Activated T-helper 1 cell treated with Interleukin-2 at 50 U/mL for 16 hours (primary cell): ENCODE measurements at places on chromosomes 1 and 21.

- no peak for DNase-seq
Observed at GRCh38 chr21:45029298-45029947, 45.0 kb upstream of the ADARB1 start.

GRCh38 chr1:160401487-160401805, 1.1 kb downstream of the VANGL2 start:
- DNase-seq: no peak

GRCh38 chr1:47443530-47444296, 5.9 kb downstream of the FOXD2 start:
- no peak for DNase-seq

DNA sequence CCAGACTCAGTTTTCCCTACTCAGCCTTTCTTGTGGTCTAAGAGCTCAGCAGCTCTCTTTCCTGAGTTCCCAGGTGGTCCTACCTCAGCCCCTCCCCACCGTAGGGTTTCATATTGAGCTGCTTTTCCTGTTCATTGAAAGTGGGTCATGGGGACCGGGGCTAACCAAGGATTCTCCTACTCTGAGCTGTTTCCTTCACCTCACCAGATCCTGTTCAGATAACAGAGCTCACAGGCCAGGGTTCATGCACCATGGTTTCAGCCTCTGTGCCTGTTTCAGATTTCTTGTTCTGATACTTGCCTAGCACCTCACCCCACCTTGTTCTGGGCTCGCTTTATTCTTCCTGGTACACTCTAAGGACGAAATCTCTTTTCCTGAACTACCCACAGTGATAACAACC, 8.5 kb downstream of the UBQLN4 start:
- no peak for DNase-seq

- DNase-seq: no peak
Observed at GRCh38 chr1:25754470-25755181, 45.4 kb upstream of the SELENON start.

DNA sequence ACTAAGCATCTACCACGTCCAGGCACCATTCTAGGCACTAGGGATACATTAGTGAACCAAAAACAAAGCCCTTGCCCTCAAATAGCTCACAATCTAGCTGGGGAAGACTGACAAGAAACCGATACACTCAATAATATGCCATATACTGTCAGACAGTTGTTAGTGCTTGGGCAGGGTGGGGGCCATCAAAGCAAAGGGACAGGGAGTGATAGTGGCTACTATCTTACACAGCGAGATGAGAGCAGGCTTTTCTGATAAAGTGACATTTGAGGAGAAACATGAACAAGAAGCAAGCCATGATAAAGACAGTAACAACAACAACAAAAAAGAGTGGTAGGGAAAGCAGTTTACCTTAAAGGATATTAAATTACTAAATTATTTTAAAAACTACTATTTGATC, 41.1 kb downstream of the ERO1B start:
- DNase-seq: no peak

- DNase-seq: no peak
Observed at GRCh38 chr1:167126811-167127210, 32.9 kb downstream of the STYXL2 start.

DNA sequence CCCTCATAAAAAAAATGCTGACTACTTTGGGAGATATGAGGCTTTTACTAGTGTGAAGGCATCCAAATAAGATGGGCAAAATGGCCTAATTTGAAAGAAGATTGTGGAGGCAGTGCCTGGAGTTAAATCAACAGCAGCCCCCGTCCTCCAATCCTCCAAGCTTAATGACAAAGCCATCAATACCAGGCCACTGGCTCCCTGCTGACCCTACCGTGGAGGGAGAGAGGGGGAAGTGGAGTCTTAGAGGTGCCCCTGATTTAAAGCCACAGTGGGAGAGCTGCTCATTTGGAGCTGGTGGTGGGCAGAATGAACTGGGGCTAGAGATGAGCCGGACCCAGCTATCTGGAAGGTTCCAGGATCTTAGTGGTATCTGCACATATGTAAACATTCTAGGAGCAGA, 24.3 kb upstream of the KNCN start:
- no peak for DNase-seq

GRCh38 chr1:61090546-61091202, 8.3 kb downstream of the NFIA start:
- DNase-seq: no peak

GRCh38 chr1:224644553-224645154, 28.5 kb downstream of the CNIH3 start:
- DNase-seq: peak; percentile 15

GRCh38 chr1:3996846-3997705, 97.0 kb upstream of the C1orf174 start:
- DNase-seq: no peak

GRCh38 chr1:101154547-101154946, 82.3 kb upstream of the S1PR1 start:
- no peak for DNase-seq

DNA sequence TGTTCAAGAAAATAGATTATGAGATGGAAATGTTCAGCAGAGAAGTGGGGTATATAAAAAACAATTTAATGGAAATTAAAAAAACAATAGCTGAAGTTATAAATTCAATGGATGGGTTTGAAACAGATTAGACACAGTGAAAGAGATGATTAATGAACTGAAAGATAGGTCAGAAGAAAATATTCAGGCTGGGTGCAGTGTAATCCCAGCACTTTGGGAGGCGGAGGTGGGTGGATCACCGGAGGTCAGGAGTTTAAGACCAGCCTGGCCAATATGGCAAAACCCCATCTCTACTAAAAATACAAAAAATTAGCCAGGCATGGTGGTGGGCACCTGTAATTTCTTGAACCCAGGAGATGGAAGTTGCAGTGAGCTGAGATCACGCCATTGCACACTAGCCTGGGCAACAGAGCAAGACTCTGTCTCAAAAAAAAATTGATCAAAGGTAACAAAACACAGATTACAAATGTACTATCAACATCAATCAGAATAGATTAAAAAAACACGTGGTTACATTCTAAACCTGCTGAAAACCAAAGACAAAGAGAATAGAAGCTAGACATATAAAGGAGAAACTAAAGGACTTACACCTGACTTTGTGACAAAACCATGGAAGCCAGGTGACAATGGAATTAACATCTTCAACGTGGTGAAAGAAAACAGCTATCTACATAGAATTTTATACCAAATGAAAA, 4.8 kb upstream of the SUMO3 start:
- no peak for DNase-seq

GRCh38 chr1:76075188-76075489, 593 bp downstream of the ST6GALNAC3 start:
- no peak for DNase-seq

- DNase-seq: no peak
Observed at GRCh38 chr21:41521489-41522027, 13.6 kb upstream of the TMPRSS2 start.

GRCh38 chr1:78045926-78046778, at the start of gene GIPC2:
GIPC2 (plus strand) TSS chr1:78045966; CDS start chr1:78046095, 129 bp downstream.
- DNase-seq: no peak

DNA sequence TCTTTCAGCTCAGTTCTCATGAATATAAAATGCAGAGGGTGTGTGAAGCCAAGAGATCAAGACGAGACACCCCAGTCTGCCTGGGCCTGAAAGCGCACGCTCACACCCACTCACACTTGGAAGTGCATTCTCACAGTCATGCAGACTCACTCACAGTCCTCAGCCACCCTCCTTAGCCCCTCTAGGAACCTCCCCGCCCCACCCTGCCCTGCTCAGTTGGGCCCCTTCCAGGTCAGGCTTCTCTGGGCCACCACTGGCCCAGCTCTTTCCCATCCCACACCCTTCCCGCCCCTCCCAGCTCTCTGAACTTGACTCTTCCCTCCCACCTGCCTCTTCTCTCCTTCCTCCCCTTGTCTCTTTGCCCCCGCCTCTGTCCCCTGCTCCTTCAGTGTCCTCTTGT, 93.8 kb downstream of the EPHB2 start:
- DNase-seq: no peak

GRCh38 chr1:88976235-88976634, 16.2 kb downstream of the KYAT3 start:
- DNase-seq: no peak

DNA sequence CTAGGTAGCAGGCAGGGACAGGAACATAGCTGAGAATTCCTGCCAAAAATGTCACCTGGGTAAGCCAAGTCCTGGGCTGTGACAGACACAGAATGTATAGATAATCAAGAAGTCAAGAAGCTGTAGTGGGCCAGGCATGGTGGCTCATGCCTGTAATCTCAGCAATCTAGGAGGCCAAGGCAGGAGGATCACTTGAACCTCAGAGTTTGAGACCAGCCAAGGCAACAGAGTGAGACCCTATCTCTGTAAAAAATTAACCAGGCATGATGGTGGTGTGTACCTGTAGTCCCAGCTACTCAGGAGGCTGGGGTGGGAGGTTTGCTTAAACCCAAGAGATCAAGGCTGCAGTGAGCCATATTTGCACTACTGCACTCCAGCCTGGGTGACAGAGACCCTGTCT, 3.3 kb upstream of the ALG14 start:
- no peak for DNase-seq
